ENCODE measurements at places on chromosomes 13 and 19.

DNA sequence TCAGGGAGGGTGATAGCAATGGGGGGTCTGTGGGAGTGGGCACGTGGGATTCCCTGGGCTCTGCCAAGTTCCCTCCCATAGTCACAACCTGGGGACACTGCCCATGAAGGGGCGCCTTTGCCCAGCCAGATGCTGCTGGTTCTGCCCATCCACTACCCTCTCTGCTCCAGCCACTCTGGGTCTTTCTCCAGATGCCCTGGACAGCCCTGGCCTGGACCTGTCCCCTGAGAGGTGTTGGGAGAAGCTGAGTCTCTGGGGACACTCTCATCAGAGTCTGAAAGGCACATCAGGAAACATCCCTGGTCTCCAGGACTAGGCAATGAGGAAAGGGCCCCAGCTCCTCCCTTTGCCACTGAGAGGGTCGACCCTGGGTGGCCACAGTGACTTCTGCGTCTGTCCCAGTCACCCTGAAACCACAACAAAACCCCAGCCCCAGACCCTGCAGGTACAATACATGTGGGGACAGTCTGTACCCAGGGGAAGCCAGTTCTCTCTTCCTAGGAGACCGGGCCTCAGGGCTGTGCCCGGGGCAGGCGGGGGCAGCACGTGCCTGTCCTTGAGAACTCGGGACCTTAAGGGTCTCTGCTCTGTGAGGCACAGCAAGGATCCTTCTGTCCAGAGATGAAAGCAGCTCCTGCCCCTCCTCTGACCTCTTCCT is 9.3 kb upstream of the CEACAM7 start:
- no peak for DNase-seq

DNA sequence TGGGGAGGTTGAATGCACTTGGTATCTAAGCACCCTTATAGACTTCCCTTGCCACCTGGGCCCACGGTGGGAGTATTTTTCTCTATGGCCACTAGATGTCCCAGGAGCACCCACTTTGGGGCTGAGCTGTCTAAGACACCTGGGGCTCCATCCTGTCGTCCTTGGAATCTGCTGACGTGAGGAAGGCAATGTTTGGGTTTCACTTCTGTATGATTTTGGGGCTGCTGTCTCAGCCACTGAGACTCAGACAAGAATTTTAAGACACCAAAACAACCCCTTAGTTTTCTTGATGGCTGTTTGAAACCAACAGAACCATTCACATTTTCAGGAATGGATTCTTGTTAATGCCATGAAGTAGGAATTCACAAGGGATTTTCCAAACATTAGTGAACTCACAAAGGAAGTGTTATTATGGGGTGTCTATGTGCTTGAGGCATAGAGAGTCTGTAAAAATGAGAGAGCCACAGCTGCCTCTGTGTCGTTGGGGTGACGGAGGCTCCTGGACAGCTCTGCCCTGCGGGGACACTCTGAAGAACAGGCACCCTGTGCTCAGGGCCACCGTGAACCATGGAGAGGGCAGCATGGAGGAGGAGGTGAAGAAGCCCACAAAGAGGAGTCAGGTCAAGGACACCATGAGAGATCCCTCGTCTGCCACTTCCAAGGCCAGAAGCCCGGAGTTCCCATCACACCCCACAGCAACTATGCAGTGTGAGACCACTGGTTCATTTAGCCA is 106.8 kb upstream of the SPATA13 start:
- peak; percentile 65 for DNase-seq

DNA sequence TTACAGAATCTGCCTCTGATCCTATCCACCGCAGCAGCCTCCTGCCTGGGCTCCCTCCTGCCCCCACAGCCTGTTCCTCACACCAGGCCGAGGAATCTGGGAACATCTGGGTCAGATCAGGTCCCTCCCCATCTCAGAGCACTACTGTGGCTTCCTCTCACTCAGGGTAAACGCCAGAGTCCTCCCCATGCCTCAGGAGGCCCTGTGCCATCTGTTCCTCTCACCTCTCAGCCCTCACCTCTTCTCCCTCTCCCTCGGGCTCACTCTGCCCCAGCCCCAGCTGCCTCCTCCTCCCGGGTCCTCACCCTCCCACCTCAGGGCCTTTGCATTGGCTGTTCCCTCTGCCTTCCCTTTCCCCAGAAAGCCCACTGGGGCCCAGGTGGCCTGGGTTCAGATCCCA is 18.2 kb downstream of the FCGBP start:
- no peak for DNase-seq

- no peak for DNase-seq
Measured at GRCh38 chr19:16198370-16198651, 600 bp downstream of the AP1M1 start.

- peak; percentile 64 for DNase-seq
Measured at GRCh38 chr19:41352609-41353465, 885 bp downstream of the TGFB1 start.

DNA sequence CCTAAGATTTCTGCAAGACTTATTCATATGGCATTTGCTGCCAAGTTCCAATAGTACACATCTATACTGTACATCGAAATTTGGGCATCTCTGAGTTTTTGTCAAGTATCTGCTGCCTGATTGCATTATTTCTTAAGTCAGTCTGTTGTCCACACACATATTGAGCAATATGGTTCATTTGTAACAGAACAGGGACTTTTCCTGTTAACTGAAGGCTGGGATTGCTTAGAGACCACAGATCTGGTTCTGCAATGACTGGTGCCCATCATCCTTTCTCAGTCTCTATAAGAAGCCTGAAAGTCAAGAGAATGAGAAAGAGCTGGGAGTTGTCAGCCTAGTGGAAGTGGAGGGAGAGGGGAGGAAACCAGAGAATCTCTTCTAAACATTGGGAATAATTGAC is 22.5 kb upstream of the MYCBP2 start:
- DNase-seq, result no peak

DNA sequence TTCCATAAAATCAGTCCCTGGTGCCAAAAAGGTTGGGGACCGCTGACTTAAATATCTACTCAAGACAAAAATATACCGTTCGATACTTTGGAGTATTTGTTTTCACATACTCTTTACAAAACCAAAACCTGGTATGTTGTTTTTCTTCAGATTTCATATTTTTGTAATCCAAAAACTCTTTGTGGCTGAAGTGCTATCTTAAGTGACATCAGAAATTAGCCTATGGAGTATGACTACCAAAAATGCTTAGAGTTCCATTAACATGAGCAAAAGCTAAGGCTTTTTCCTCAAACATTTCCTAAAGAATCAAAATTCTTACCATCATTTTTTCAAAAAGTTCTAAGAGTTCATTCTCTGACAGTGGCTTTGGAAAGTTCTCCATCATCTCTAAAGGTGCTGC is 52.0 kb downstream of the DIAPH3 start:
- DNase-seq, result peak; percentile 67

DNA sequence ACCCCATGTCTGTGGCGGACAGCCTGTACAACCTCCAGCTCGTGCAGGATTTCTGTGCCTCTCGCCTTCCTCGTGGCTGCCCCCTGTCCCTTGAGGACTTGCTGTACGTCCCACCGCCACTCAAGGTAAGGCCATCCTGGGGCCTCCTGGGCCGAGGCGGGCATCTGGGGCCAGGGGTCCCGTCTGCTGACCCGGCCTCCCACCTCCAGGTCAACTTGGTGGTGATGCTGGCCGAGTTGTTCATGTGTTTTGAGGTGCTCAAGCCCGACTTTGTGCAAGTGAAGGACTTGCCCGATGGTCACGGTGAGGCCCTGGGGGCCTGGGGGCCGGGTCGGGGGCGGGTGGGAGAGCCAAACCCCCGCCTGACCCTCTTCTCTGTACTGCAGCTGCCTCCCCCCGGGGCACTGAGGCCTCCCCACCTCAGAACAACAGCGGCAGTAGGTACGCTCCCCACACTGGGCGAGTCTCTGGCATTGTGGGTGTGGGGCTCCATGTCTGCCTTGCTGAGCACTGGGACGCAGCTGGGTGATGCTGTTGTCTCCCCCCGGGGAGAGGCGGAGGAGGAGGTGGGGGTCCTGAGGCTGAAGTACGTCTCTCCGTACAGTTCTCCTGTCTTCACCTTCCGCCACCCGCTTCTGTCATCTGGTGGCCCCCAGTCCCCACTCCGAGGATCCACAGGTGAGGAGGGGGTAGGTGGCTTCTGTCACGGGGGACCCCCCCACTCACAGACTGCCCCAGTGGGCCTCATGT is 15.0 kb downstream of the CAMSAP3 start:
- no peak for DNase-seq

DNA sequence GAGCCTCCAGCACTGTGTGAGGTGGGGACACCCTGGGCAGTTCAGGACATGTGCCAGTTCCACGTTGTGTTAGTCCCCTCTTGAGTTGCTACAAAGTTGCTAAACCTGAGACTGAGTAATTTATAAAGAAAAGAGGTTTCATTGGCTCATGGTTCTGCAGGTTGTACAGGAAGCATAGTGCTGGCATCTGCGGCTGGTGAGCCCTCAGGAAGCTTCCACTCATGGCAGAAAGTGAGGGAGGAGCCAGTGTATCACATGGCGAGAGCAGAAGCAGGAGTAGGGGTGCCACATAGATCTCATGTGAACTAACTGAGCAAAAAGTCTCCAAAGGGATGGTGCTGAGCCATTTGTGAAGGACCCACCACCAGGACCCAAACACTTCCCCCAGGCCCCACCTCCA is 33.2 kb downstream of the TRPM4 start:
- DNase-seq, result no peak

GRCh38 chr19:17841810-17842662 is 5.7 kb downstream of the JAK3 start:
- DNase-seq, result peak; percentile 76

- peak; percentile 46 for DNase-seq
Measured at GRCh38 chr13:27006519-27007161, 165.0 kb downstream of the USP12 start.

DNA sequence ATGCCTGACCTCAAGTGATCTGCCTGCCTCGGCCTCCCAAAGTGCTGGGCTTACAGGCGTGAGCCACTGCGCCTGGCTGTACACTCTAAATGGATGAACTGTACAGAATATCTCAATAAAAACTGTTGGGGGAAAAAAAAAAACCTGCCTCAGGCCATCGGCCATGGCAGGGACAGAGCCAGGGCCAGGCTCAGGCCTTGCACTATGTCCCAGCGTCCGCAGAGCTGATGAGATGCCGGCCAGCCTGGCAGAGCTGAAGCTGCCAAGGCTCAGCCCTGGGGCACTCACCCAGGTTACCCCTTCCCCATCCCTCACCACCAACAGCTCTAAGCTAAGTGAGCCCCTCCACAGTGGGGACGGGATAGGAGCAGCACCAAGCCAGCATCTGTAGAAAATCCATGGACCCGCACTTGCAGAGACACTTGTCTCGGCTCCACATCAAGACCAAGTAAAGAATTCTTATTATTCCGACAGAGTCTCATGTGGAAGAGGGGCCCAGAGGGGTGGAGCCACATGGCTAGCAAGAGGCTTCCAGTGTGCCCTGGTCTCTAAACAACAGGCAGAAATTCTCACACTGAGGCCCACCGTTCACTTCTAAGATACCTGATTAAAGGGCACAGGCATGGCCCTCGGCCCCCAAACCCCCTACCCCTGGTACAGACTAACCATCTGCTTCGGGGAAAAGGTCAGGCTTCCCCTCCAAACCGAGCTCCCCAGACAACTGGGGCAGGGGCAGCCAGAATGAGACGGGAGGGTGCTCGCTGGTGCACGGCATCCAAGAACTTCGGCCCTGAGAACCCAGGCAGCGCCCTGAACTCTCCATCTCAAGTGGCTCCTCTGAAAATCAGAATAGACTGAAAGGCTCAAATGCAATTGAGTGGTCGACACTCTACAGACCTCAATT is 5.8 kb downstream of the PPP6R1 start:
- no peak for DNase-seq

DNA sequence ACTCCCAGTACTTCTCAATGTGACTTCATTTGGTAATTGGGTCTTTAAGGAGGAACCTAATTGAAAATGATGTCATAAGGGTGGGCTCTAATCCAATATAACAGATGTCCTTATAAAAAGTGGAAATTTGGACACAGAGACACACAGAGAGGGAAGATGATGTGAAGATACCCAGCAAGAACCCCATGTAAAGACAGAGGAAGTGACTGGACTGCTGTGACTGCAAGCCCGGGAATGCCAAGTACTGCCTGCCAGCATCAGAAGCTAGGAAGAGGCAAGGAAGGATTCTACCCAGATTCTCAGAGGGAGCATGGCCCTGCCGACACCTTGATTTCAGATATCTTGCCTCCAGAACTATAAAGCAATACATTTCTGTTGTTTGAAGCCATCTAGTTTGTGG is 239.3 kb downstream of the KCTD12 start:
- peak; percentile 49 for DNase-seq

DNA sequence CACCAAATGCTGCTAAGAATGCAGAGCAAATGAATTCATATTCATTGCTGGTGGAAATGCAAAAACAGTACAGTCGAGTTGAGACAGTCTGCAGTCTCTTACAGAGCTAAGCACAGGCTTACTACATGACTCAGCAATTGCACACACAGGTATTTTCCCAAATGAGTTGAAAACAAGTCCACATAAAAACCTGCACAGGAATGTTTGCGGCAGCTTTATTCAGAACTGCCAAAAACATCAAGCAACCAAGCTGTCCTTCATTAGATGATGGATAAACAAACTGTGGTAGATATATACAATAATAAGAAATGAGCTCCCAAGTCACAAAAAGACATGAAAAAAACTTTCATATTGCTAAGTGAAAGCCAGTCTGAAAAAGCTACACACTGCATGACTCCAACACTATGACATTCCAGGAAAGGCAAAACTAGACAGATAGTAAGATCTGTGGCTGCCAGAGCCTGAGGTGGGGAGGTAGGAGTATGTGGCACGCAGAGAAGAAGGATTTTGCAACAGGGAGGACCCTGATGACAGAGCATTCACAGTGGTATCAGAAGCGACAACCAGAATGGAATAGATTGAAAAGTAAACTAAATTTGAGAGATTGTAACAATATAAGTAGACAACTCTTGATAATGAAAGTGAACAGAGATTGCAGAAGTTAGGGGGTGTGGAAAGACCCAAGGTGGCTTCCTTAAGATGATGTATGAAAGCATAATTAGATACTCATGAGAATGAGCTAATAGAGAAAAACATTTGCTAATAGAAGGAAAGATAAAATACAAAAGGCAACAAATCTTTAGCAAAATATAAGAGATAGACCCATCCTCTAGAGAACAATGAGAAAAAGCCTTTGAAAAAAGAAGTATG is 52.7 kb downstream of the TSC22D1 start:
- peak; percentile 71 for DNase-seq

DNA sequence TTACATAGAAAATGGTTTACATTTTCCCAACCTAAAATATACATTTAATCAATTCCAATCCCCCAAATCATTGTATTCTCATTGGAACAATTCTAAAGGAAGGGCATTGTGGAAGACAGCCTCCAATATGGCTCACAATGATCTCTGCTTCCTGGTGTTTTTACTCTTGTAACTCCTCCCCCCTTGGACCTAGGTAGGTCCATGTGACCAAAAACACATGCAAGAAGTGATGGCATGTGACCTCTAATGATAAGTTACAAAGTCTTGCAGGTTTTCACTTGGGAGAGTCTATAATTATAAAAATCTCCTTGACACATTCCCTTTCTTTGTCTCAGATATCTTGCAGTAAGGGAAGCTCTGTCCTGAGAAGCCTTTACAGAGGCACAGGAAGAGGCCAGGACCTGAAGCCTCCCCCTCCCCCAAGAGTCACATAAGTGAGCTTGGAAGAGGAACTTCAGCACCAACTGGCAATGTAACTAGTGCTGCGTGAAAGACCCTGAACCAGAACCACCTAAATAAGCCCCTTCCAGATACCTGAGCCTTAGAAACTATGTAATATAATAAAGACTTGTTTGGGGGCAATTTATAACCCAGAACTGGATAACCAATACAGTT is 816.2 kb upstream of the ATXN8OS start:
- DNase-seq, result no peak

GRCh38 chr13:75690607-75691006 is 54.5 kb downstream of the LMO7 start:
- no peak for DNase-seq

GRCh38 chr13:112530861-112531260 is 57.1 kb downstream of the TUBGCP3 start:
- DNase-seq, result no peak

All from EH (cell line).